ENCODE measurements at places on chromosomes 3 and 15.

DNA sequence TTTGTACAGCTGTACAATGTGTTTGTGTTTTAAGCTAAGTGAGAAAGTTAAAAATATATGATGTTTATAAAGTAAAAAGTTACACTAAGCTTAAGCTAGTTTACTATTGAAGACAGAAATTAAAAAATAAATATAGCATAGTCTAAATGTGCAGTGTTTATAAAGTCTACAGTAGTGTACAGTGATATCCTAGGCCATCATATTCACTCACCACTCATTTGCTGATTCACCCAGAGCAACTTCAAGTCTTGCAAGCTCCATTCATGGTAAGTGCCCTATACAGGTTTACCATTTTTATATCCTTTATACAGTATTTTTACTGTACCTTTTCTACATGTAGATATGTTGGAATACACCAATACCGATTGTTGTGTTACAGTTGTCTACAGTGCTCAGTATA is 553.2 kb upstream of the TBL1XR1 start:
- DNase-seq: no peak

GRCh38 chr3:149004622-149005021 is 13.3 kb downstream of the GYG1 start:
- no peak for DNase-seq

- no peak for DNase-seq
These were observed 46.0 kb upstream of the SMAD6 start for GRCh38 chr15:66655997-66656396.

DNA sequence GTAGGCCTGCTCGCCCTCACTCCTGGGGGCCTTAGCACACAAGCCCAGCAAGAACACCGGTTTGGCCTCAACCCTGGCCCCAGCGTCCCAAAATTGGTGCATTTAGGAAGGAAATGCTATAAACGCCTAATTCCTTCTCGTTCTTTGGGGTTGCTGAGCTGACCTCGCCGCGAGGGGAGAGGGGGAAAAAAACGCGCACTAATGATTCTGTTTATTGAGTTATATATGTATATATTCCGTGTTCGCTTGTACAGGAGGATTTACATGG is 3.9 kb downstream of the FEZF2 start:
- no peak for DNase-seq
